Astrocyte (in vitro differentiated cells and primary cell): ENCODE measurements at places on chromosomes 4 and X.

DNA sequence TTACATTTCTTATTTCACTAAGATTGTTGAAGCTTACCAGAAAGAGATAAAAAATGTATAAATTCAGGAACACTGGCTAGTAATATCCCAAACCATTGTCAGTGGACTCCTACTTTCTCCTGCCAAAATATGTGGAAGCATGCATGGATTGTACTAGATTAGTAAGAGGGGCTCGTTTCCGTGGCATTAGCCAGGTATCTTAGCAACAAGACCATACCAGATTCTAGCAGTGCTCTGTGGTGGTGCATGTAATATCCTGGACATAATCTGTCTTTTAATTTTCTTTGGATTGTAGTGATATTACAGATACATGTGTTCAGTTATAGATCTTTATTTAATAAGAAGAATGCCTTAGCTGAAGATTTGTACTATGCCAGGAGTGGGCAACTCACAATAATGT is 371.9 kb upstream of the PITX2 start:
- DNase-seq, result no peak

DNA sequence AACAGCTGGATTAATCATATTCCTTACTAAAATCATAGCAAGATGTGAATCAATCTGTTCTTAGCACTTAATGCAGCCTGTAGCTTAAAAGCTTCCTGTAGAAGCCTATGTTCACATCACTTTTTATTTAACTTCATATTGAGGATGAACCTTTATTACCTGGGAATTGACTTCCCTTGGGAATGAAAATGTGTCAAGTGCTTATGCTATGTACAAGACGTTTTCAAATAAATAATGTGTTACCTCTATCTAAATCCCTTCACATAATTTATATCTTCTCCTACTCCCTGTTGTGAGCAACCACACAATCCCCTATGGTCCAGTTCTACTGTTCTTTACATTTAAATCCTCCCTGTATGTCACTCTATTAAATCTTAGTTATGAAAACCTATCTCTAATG is 633.1 kb downstream of the FSTL5 start:
- DNase-seq, result no peak

DNA sequence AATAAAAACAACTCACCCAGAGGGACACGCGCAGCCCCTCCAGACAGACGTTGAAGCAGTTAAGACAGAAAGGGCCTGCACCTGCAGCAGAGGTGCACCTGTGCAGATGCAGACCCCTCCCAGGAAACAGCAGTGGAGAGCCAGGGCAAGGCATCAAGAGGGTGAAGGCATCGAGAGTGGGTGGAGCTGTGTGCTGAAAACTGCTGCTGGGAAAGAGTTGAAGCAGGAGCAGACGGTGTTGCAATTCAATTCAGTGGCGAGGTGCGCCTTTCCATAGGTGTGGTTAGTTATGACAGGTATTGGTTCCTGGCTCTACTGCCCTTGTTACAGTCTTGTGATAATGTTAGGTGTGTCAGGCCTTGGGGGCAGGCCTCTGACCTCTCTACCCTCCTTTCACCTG is 16.7 kb downstream of the LETM1 start:
- DNase-seq, result no peak

GRCh38 chrX:68185161-68185560 is 248.1 kb downstream of the OPHN1 start:
- DNase-seq, result no peak

GRCh38 chrX:631802-632365 is 1.3 kb downstream of the SHOX start:
- DNase-seq, result no peak

- peak; percentile 32 for DNase-seq
These were observed 167.5 kb downstream of the ADGRA3 start for GRCh38 chr4:22348410-22348809.

- DNase-seq, result no peak
These were observed 193.2 kb downstream of the AFAP1 start for GRCh38 chr4:7746351-7747061.

GRCh38 chrX:12443534-12444098 is 305.3 kb downstream of the FRMPD4 start:
- no peak for DNase-seq

GRCh38 chrX:13043138-13043537 is 1.3 kb downstream of the FAM9C start:
- no peak for DNase-seq

GRCh38 chr4:153197301-153197700 is 6.9 kb upstream of the TRIM2 start:
- no peak for DNase-seq

DNA sequence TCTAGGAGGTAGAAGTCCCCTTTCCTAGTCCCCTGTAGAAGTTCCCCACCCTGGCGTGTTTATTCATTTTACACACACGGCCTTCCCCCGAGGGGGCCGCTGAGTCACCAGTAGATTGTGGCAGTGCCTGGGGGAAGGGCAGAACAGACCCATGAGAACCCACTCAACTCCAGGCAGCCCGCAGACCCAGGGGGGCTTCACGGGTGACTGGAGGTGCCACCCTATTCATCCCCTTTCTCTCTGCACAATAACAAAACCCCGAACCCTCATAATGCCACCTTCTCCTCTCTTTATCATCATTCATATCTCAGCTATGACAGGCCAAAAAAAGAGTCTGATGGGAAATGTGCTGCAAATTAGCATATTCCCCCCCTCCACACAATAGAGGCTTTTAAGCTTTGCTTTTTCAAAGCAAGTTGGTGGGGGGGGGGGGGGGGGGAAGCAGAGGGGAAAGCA is 20.4 kb upstream of the GPM6B start:
- DNase-seq, result no peak

DNA sequence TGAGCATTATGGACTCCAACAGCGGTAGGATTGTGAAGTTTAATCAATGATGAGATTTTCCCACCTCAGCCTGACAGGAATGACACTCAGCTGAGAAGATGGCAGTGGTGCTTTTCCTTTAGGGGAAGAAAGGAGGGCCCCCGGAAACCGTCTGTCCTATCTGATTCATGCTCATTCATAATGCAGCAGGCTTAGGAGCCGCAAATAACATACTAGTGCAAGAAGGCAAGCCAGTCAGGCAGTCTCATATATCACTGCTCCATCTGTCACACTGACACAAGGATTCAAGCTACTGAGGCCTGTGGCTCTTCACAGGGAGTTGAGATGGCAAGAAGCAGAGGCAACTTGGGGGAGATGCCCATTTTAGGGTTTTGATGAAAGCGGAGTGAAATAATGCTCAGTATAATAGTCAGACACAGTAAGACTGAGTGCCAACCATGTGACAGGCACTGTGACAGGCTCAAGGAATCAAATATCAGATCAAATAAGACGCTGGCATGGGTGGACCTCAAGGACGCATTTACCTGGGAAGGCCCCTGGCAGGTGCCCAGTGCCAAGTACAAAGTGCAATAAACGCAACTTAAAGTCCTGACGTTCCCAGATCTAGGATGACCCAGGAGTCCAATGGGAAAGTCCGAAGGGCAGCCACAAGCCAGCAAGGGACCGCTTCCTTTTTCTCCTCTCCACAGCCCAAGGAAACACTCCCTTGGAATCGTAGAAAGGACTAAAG is 63.4 kb downstream of the FHDC1 start:
- no peak for DNase-seq

- no peak for DNase-seq
These were observed 114.5 kb downstream of the ZAR1 start for GRCh38 chr4:48604527-48604926.

DNA sequence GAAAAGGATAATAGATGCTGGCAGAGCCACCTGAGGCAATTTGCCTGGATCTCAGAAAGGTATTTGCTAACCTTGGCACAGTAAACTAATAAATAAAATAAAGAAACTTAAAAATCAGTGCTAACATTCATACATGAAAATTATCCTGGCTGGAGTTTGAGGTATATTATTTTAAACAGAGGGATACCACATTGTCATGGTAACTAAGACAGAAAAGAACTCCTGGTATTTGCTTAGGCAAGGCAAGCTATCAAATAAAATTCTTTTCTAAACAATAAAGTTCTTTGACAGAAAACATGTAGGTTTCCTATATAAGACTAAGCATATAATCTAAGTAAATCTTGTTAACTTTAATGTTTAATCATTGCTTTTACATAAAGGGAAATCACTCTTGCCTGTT is 218.8 kb downstream of the MAGEB17 start:
- peak; percentile 12 for DNase-seq

DNA sequence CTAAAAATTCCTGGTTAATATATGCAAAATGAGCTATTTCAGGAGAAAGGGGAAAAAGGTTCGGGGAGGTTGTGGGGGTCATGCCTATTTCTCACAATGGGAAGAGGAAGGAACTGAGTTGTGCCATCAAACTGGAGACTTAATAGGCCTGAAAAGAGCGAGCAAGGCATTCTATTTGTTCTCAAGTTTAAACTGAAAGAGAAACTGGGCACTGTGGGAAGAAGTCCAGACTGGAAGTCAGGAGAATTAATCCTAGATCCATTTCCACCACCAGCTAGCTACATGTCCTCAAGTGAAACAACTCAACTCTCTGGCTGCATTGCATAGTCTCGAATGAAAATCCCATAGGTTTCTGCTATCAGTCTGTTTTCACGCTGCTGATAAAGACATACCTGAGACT is 50.6 kb downstream of the PPARGC1A start:
- DNase-seq, result no peak

- DNase-seq, result peak; percentile 73
These were observed 1.3 kb upstream of the FAT4 start for GRCh38 chr4:125313497-125313896.

DNA sequence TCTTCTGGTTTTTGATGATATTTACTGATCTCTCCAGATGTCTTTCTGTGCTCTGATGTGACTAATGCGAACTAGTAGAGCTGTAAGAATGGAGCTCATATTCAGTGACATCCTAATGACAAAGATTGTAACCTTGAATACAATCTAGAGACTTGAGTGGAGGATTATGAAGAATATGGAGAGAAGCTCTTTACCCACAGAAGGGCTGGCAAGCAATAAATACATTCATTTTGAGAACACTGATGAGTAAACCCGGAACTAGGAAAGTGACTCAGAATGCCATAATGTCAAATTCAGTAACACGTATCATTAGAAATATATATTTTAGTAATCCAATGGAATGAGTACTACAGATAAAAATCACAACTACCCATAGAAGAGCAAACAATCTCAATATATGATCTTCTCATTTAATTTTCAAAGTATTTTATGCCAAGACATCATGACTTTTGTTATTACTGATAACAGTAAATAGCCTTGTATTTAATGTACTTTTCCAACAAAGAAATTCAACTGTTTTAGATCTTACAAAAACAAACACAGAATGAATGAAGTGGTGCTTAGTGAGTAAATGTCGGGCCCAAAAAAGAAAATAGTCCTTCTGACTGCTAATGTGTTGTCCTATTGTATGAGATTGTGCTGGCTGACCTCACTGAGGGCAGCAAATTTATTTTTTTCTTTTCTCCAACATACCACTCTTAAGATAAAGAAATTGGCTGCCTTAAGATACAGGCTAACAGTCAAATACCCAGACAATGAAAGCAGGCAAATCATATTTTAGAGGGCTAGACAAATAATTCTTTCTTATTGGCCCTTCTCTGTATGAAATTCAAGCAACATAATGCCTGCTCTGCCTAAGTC is 49.2 kb upstream of the HDAC8 start:
- peak; percentile 53 for DNase-seq

DNA sequence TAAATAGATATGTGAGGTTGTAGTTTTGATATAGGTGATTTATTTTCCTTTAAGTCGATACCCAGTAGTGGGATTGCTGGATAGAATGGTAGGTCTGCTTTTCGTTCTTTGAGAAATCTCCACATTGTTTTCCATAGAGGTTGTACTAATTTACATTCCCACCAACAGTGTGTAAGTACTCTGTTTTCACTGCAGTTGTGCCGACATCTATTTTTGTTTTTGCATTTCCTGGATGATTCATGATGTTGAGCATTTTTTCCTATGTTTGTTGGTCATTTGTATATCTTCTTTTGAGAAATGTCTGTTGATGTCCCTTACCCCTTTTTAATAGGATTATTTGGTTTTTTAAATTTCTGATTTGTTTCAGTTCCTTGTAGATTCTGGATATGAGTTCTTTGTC is 120.7 kb downstream of the NAA11 start:
- DNase-seq, result no peak

DNA sequence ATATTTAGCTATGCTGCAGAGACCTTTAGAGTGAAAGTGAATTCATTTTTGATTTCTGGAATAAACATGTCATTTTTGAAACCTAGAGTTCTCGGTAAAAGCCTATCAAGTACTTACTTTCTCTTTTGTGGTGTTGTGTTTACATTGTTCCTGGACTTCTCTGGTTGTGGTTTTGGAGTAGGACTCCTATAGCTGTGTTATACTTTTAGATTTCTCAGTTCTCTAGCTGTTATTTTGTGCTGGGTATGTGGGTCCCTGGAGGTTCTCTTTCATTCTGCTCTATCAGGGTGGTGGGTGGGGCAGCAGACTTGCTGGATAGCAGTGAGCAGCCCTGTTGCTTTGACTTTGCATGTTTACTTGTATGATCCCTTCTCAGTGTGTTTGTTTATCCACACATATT is 25.6 kb upstream of the MSMO1 start:
- DNase-seq, result peak; percentile 24

- DNase-seq, result no peak
These were observed 25.1 kb downstream of the FHDC1 start for GRCh38 chr4:152961014-152961772.

- DNase-seq, result no peak
These were observed 173.7 kb downstream of the VSIG4 start for GRCh38 chrX:65866146-65866545.

GRCh38 chrX:5595570-5595969 is 633.1 kb downstream of the NLGN4X start:
- no peak for DNase-seq

- DNase-seq, result no peak
These were observed 102.1 kb downstream of the DCAF12L2 start for GRCh38 chrX:126063984-126064383.

DNA sequence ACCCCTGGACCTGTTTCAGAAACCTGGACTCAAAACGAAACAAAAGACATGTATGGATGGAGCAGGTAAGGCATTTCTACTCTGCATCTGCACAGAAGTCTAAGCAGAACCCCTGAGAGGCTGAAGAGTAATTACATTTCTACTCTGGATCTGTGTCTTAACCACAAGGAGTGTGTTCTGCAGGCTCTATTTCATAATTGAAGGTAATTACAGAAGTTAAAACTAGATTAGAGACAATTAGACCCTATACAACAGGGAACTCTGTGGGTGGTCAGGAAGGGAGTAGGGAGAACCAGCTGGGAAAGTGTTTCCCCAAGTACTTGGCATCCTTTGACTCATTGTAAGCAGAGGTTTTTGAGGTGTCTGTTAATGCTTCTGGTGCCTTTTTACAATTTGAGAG is 69.8 kb downstream of the IGSF1 start:
- DNase-seq, result no peak

DNA sequence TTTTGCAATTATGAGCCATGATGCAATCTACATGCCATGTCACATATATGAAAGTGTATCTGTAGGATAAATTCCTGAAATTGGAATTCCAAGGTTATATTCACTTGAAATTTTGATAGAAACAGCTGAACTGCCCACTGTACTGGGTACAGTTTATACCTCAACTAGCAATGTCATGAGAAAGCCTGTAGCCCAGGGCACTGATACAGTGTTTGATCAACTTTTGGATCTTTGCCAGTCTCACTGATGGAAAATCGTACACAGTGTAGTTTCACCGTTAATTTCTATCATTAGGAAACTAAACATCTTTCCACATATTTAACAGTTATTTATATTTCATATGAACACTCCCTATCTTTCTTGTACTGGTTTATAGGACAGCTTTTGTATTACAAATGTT is 34.2 kb downstream of the TAPT1 start:
- DNase-seq, result no peak
